ENCODE measurements at places on chromosomes 2 and 18. TPM values are rescaled to one million over a fixed set of nuclear protein-coding genes. Genes with fewer than 3 reads are reported as not detected.

GRCh38 chr2:78301166-78301789, 724.2 kb upstream of the REG3G start:
- H3K4me3 ChIP-seq, result no peak overlapping the region
- no peaks in the 10 kb centered on the region for H3K4me1 ChIP-seq
- H3K27me3 ChIP-seq, result no peaks in the 10 kb centered on the region
- H3K36me3 ChIP-seq, result no peaks in the 10 kb centered on the region
- no peak overlapping the region for H3K27ac ChIP-seq

DNA sequence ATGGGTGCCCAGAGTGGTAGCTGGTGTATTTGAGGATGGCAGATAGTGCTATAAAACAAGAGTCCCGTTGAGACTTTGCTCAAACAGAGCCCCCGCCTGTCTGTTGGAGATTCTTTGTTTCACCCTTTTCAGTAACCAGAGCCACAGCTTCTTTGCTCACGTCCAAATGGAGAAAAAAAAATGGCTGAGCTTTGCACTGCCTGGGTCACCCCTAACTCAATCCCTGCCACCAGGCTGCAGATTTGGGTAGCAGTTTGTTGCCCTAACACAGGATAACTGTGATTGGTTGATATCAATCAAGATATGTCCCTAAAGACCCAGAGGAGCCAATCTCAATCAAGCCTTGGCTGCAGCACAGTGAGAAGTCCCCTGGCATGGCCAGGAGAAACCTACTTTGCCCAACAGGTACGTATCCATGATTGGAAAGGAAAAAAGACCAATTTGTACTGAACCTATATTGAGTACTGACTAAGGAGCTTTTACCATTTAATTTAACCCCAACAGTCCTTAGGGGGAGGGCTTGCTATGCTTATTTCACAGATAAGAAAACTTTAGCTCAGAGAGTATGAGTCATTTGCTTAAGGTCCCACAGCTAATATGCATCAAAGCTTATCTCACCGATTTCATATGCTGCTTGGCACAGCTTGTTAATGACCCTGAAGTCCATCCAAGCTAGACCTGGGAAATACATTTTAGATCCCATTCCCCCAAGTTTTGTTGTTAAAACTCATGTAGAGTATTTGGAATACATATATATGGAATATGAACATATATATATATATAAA, 72.0 kb upstream of the SH3BP4 start:
- H3K4me3 ChIP-seq, result no peak overlapping the region
- H3K4me1 ChIP-seq, result peaks cover 23% of the 10 kb centered on the region

GRCh38 chr2:197626965-197627625, 48.3 kb downstream of the RFTN2 start:
- no peak overlapping the region for H3K4me3 ChIP-seq
- H3K27ac ChIP-seq, result no peak overlapping the region
- no peaks in the 10 kb centered on the region for H3K27me3 ChIP-seq
- H3K36me3 ChIP-seq, result no peaks in the 10 kb centered on the region
- no peak for DNase-seq
- no peaks in the 10 kb centered on the region for H3K4me1 ChIP-seq

DNA sequence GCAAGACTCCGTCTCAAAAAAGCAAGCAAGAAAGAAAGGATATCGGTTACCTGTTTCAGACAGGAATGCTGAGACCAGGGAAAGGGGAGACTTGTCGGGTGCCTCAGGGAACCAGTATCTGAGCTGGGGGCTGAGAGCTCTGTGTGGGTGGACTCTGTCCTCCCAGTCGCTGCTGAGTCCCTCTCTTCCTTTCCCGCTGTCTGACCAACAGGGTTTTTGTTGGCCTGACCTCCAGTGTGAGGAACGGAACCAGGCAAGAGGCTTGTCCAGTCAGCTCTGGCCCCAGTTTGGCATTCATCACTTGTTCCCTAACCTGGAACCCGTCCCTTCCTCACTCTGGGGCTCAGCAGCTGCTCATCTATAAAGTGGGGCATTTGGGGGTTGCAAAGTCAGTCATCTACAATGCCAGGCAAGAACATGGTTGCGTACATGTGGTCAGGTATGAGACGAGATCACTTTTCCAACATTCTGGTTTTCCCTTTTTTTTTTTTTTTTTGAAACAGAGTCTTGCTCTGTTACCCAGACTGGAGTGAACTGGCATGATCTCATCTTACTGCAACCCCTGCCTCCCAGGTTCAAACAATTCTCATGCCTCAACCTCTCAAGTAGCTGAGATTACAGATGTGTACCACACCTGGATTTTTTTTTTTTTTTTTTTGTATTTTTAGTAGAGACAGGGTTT, 116.4 kb downstream of the PLB1 start:
- no peak for DNase-seq
- H3K4me1 ChIP-seq, result peaks cover 22% of the 10 kb centered on the region
- no peaks in the 10 kb centered on the region for H3K36me3 ChIP-seq
- H3K27ac ChIP-seq, result no peak overlapping the region
- H3K4me3 ChIP-seq, result no peak overlapping the region

DNA sequence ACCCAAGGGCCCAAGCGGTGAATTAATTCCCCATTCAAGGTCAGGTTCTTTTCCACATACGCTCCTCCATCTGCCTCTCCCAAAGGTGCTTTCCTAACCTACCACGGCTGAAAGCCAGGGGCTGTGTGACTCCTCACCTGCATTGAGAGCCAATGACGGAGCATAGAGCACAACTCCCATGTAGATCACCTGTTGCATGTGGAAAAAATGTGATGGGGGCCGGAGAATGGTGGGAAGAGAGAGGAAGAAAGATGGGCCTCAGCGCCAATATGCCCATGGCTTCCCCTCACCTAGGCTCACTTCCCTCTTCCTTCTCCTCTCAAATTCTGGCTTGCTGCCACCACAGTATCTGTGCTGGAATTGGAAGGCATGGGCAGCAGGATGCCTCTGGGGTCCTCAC, 5.5 kb upstream of the ATRAID start:
- no peaks in the 10 kb centered on the region for H3K27me3 ChIP-seq
- H3K36me3 ChIP-seq, result peaks cover 83% of the 10 kb centered on the region
- H3K4me3 ChIP-seq, result no peak overlapping the region
- no peak for DNase-seq
- no peak overlapping the region for H3K27ac ChIP-seq

DNA sequence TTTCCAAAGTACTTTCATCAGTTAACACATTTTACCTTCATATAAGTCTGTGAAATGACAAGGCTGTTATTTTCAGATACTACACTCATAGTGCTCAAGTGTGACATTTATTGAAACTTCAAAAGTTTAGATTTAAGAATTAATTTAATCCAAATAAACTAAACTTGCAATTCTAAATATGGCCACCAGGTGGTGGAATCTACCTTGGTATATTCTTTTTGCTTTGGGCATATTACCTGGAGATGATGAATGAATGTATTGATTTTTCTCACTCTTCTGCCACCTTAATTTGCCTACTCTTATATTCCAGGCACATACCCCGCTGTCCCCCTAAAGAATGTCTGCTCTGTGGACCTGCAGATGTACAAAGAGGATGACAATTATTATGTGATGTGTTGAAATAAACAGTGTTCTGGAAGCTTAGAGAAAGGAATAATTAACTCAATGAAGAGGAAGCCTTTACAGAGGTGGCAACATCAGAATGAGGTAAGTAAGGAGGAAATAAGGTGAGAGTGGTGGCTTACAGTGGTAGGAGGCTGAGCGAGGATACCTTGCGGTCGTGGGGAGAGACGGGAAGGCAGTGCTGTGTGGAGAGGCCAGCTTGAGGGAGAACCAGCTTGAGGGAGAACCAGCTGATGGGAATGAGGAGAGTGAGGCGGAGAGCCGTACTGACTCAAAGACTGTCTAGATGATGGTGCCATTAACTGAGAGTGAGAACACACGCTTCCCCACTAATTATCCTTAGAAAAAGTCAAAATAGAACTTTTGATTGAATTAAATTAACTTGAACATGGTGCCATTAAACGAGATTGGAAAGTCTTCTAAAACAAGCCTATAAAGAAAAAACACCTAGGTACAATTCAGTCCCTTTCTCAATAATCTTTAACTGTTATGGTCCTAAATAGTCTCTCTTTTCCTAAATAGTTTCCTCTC, 179.5 kb downstream of the CELF4 start:
- no peaks in the 10 kb centered on the region for H3K27me3 ChIP-seq
- H3K36me3 ChIP-seq, result no peaks in the 10 kb centered on the region
- H3K27ac ChIP-seq, result no peak overlapping the region
- no peak for DNase-seq

- H3K4me3 ChIP-seq, result no peak overlapping the region
- DNase-seq, result peak; percentile 67
- H3K4me1 ChIP-seq, result peaks cover 95% of the 10 kb centered on the region
- H3K36me3 ChIP-seq, result peaks cover 88% of the 10 kb centered on the region
- H3K27ac ChIP-seq, result peak overlapping the region; percentile 40
Observed at GRCh38 chr18:48940854-48941611, 9.7 kb downstream of the SMAD7 start.

STAT4 gene
- total RNA-seq, result 0.89 TPM

DNA sequence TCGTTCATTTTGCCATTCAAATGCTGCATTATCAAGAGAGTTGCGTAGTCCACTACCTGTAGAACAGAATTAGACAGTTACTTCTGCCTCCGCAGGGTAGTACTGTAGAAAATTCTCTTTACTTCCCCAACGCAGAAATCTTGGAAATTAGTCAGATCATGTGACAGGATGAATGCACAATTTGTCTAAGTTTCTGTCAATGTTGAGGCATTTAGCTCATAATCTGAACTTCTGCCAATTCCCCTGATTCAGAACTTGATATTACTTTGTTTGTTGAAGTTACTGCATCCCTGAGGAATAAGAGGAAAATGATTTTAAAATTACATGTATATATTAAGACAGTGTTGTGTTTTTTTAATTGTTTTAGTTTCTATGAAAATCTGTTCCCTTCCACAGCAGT, 83.4 kb downstream of the TTC27 start:
- H3K27me3 ChIP-seq, result no peaks in the 10 kb centered on the region
- DNase-seq, result no peak
- 0 out of 2 replicates have a peak, but pooled peaks cover 3% of the 10 kb centered on the region for H3K4me1 ChIP-seq
- H3K27ac ChIP-seq, result no peak overlapping the region
- H3K4me3 ChIP-seq, result no peak overlapping the region
- H3K36me3 ChIP-seq, result no peaks in the 10 kb centered on the region

- H3K36me3 ChIP-seq, result no peaks in the 10 kb centered on the region
- H3K27ac ChIP-seq, result peak overlapping the region; percentile 76
- peak; percentile 46 for DNase-seq
Observed at GRCh38 chr2:143730155-143730952, 601.1 kb downstream of the ARHGAP15 start.
